ENCODE measurements at places on chromosomes 3 and 15.

- no peak for DNase-seq
Observed at GRCh38 chr15:60634815-60635214, 155.9 kb upstream of the ICE2 start.

DNA sequence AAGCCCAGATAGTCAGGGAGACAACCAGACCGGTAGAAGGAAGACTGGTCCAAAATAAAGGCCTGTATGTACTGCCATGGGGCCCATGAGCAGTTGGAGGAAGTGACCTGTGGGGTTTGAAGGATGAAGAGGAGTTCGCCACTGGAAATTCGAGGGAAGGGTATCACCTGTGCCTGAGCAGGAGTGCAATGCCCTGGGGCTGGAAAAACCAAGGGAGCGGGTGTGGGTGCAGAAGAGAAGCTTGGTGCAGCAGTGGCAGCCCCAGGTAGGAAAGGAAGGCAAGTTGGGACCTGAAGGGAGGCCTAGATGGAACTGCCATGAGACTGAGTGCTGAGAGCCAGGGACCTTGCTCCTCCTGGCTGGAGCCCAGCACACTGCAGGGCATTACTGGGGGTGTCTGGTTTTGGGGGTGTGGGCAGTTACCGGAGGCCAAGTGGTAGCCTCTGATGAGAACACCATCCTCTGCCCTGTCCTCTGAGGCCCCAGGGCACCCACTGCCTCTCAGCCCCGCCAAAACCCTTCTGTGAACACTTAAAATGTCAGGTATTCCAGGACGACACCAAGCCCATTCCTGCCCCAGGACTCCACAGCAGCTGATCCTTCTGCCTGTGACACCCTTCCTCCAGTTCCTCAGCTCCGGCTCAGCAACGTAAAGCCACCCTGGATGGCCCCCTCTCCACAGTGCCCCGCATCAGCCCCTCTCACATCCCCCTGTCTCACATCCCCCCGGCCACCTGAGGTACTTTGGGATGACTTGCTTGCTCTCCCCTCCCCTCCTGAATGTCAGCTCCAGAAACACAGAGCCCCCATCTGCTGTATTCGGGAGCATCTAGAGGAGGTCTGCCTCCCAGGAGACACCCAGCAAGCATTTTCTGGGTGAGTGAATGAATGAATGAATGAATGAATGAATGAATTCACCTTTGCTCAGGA lies 42.9 kb downstream of the WNT7A start:
- no peak for DNase-seq

DNA sequence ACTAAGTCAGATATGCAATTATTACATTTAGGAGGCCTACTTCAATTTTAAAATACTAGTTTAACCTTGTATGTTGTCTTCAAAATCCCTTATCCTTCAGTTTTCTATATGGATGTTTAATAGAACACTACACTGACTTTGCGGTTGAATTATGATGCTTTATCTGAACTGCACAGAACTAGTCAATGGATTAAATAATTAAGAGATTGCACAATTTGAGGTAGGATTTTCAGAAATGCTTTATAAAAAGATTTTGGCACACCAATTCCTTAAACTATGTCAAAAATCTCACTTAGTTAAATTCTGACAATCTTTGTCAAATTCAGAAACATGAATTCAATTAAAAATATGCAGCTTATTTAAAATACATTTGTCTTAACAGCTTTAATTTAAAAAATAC lies 28.1 kb downstream of the ATOSA start:
- DNase-seq, result no peak

DNA sequence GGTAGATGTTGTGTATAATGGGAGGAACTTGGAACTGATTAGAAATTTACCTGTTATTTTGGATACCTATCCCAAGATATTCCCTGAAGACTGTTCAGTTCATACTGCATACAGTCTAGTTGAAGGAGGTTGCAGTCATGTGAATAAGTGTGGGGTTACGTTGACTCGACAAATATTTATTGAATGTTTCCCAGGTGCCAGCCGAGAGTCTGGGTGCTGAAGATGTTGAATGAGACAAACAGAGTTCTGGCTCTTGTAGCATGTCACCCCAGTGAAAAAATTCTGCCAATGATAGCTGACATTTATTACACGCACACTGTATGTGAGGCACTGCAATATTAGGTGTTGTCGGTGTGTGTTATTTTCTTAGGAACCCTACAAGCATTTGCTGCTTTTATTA lies 176.0 kb downstream of the KCNMB2 start:
- DNase-seq, result no peak

- DNase-seq, result no peak
Observed at GRCh38 chr3:62128051-62128450, 245.3 kb downstream of the FEZF2 start.

GRCh38 chr15:80643431-80643951 lies 51.6 kb upstream of the ABHD17C start:
- no peak for DNase-seq

All from neural crest cell (in vitro differentiated cells).